ENCODE measurements at places on chromosomes 6 and 20. TPM values are rescaled to one million over a fixed set of nuclear protein-coding genes. Genes with fewer than 3 reads are reported as not detected.

Gene ADGRF4
- 1.4 TPM for total RNA-seq

Gene BHLHE23
- not detected for total RNA-seq

Gene FBXL4
- total RNA-seq, result 16.1 TPM

Gene RSPH9
- total RNA-seq, result 0.55 TPM

Gene MATN4
- total RNA-seq, result 0.19 TPM

Gene MOCS1
- total RNA-seq, result 16.0 TPM

Gene GTF2H4
- total RNA-seq, result 41.3 TPM

Gene RAET1L
- total RNA-seq, result not detected

Gene TCF19
- total RNA-seq, result 2.5 TPM

Gene GABRR1
- total RNA-seq, result not detected

Gene AARS2
- total RNA-seq, result 12.3 TPM

Gene ACAT2
- 59.1 TPM for total RNA-seq

Gene TGM3
- total RNA-seq, result not detected

Gene VPS52
- 29.9 TPM for total RNA-seq

Gene ZNF217
- total RNA-seq, result 54.6 TPM

Gene PARD6B
- 13.1 TPM for total RNA-seq

Gene PPP1R14C
- total RNA-seq, result 6.6 TPM

Gene GHRH
- not detected for total RNA-seq

Gene GCLC
- 26.9 TPM for total RNA-seq

Gene PRRT1
- total RNA-seq, result 0.67 TPM

Gene TRAPPC3L
- total RNA-seq, result not detected

Gene ASIP
- not detected for total RNA-seq

Gene MTG2
- total RNA-seq, result 26.6 TPM

Gene HCRTR2
- total RNA-seq, result 0.36 TPM

Gene GATA5
- not detected for total RNA-seq

Gene ULBP1
- total RNA-seq, result 8.8 TPM

Gene BPIFA1
- not detected for total RNA-seq

Gene ENPP1
- total RNA-seq, result 7.1 TPM

Gene HDGFL1
- not detected for total RNA-seq

Gene PCNA
- 77.6 TPM for total RNA-seq
